ENCODE measurements at places on chromosomes 2 and 18.

- no peak for DNase-seq
Measured at GRCh38 chr2:239361311-239361642, 39.5 kb downstream of the HDAC4 start.

DNA sequence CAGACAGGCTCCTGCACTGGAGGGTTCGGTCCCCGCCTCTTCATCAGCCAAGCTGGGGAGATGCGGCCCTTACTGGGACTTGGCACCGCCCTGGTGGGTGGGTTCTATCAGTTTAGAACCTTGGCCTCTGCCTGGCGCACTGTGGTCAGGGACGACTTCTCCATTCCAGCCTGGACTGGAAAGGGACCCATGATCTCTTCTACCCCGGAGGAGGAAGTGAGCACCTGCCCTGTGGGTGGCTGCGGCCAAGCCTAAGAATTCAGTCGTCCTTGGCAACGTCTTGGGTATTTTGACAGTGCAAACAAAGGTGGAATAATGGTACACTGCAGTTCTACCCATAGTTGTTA, 106.9 kb upstream of the CD302 start:
- no peak for DNase-seq

- DNase-seq: no peak
Measured at GRCh38 chr2:239112127-239112774, 264.4 kb downstream of the TWIST2 start.

DNA sequence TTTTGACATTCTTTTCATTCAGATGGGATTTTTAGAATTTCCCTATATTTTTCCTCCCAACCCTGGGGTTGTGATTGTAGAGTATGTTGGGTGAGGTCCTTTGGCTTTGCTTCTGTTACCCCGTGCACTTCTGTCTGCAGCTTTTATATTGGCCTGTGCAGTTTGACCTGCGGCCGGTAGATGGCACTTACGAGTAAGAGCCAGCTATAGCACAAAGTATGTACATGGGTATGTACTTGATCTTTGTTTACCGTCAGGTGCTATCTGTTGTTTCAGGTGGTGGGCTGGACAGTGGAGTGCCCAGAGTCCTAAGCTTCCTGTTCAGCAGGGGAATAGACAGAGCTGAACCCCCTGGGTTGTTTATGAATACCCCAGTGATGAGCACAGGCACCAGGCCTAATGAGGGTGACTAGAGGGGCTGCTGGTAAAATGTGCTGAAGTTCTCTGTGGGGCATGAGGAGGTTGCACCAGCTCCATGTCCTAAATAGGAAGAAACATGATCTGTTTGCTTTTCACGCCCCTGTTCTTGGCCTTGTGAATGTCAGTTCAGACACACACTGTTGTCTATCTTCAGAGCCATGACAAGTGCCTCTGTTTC, 58.9 kb upstream of the THUMPD2 start:
- DNase-seq: no peak

- DNase-seq: no peak
Measured at GRCh38 chr2:74043345-74044329, 58.9 kb downstream of the TET3 start.

DNA sequence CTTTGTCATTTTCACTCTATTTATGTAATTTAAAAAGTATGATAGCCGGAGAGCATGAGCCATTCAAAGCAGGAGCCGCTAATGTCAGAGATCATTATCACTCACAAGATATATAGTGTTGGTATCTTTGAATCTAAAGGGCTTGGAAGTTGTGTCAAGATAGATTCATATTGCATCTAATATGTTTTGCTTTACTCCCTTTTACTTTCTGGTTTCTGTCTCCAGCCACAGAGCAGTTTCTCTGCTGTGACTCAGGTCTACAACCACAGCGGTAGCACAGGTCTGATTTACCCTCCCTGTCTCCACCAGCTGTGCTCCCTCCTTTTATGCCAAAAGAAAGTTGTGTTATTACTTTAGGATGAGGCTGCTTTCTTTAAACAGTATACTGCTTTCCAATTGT, 424.0 kb downstream of the ARHGAP15 start:
- DNase-seq: no peak

DNA sequence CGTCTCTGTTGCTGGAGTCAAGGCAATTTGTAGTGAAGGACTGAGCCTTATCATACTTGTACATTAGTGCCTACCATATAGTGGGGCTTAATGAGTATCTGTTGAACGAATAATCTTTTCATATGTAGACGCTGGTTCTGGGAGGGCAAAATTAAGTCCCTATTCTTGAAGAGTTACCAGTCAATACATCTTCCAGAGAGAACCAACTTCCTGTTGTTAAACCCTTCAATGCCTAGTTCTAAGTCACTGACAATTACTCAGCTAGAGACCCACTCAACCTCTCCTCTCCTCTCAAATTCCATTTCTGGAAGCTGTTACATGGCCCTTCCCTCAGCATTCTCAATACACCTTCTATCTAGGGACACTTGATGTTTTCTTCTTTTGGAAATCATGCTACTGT, 1.1 kb upstream of the MOB4 start:
- DNase-seq: no peak

DNA sequence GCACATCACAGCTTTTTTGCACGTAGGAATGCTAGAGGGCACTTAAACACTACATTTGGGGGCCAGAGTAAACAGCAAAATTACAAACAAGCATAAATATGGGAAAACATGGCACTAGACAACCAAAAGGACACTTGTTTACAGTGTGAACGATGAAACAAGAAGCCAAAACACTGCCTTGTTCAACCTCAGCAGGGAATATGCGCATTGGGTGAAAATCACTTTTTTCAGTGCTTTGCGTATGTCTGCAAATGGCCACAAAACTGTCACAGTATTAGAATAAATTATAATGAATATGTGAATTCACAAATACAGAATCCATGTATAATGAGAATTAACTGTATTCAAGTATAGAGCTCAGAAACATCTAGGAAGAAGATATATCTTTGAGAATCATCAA, 1064.0 kb upstream of the GYPC start:
- no peak for DNase-seq

DNA sequence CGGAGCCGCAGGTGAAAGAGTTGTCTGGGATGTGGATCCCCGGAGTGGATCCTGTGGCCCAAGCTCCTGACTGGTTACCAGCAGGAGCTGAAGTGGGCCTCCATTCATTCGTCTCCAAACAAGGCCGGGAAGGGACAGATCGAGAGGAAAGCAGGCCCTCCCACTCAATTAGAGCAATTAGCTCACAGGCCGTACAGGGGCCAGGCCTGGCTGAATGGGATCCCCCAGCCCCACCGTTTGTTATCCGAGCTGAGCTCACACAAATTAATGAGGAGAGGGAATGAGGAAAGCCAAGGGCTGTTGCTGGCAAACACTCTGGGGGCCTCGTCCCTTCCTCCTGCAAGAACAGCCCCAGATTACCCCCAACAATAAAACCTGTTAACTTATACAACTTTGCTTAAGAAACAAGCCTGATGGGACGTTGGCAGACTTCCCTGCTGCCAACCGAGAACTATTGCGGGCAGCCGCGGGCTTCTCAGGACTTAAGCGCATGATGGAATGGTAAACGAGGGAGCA, 338.0 kb downstream of the BCL11A start:
- DNase-seq: no peak

DNA sequence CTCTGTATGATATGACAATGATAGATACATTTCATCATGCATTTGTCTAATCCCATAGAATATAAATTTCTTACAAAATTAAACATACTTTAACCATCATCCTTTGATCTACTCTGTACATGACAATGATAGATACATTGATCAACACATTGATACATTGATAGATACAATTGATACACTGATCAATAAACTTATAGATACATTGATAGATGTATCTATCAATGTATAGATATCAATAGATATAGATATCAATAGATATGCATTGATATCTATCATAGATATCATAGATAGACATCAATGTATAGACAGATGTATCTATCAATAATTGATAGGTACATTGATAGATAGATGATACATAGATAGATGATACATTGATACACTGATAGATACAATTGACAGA, 105.4 kb downstream of the DYM start:
- DNase-seq: no peak

GRCh38 chr18:23964282-23965238, 50.0 kb upstream of the TTC39C start:
- DNase-seq: peak; percentile 30

DNA sequence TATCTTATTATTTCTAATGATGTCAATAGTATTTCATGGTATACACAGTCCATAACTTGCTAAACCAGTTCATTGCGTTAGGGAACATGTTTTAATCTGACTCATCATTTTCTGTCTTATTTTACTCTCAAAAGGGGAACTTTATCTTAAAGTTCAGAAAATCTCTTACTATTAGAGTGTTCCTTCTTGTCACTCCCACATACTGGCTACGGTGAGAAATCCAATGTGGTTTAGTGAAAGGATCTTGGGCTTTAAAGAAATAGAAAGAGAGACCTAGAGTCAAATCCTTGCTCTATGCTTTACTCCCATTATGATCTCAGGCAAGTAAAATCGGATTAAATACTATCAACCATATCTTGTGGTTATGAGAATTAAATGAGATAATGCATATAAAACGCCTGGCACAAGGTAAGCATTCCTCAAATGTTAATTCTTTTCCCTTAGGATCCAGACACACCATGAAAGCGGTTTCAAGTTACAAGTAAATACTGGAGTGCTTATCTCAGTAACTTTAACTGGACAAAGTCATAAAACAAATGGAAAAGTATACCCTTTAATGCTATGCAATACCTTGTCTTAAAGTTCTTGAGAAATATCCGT, 576.0 kb downstream of the ARHGAP15 start:
- DNase-seq: no peak

- DNase-seq: no peak
Measured at GRCh38 chr18:3411854-3412268, 38.1 kb upstream of the TGIF1 start.

- DNase-seq: no peak
Measured at GRCh38 chr2:112706170-112706664, 14.6 kb upstream of the NT5DC4 start.

DNA sequence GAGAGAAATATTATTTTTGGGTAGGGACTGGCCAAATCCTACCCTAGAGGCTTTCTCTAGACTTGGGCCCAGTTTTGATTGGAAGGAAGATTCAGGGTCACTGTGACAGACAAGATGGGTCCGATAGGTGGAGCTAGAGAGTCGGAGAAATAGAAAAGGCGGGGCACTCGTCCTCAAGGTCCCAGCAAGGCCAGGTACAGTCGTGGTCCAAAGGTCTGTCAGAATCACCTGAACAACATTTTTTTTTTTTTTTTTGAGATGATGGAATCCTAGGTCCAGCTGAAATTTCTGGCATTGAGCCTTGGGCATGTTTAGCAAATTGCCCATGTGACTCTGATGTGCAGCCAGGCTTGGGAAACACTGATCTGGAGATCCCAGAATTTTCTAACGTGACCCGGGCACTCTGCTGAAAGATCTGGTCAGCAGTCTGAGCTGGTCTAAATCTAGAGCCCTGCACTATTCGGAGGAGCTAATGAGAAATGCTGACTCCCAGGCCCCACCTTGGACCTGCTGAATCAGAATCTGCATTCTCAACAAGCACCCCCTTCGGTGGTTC, 23.0 kb upstream of the NTSR2 start:
- DNase-seq: peak; percentile 15

DNA sequence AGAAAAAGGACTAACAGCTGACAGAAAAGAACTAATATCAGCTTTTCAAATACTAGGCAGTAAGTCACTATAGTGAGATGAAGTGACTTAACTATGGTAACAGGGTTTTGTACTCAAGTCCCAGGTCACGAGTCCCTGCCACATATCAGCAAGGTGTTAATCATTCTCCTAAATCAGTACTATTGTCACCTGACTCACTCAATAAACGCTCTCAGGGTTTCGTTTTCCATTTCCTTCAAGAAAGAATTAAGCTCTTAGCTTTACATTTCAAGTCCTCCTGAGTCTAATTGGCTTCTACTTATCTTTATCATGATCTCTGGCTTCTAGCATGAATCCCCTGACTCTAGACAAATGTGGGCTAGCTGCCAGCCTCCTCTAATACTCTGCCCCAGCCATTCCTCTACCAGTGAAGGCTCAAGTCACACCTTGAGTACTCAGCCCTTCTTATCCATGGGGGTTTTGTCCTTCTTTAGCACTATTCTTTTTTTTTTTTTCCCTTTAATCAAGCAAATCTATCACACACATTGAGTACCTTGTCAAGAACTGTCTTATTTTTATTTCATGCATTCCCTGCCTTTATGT, 20.0 kb downstream of the BUB1 start:
- DNase-seq: no peak

- no peak for DNase-seq
Measured at GRCh38 chr18:38940863-38941531, 1375.4 kb upstream of the CELF4 start.

DNA sequence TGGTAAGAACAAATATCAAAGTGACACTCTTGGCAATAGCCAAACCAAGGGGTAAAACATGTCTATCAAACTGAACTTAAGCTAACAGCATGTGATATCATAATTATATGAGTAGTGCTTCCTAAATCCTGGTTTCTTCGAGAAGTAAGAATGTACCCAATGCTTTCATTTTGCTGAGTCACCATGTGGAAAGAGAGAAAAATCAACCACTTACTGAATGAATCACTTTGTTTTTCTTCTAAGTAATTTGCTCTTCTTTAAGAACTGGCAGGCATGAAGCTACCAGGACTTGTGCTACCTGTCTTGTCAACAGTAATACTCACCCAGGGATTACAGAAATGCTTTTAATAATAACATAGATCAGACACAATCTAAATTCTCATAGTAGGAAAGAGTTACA, 19.0 kb upstream of the DUSP19 start:
- DNase-seq: no peak

DNA sequence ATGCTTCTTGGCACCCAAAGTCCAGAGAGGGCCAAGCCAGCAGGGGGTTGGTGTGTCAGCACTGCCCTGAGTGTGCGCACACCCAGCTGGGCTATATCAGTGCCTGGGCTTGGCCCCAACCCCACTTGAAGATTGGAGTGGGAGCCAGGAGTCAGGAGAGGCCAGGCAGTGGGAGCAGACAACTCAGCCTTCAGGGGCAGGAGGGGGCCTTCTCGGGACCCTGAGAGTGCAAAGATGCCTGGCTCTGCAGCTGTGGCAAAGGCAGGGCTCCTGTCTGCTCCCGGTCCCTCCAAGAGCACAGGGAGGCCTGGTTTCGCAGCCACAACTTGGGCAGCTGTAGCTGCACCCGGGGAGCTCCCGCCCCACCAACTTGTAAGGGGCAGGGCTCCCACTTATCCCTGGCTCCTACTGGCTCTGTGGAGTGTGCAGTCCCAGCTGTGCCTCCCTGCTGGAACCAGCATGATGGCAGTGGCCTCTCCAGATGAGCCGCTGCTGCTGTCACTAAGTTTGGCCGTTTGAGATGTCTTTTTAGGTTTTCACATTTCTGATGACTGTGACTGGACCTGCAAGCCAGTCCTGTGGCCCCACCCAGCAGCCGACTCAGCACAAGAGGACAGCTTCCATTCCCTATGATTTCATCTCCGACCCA, 148.8 kb upstream of the HS6ST1 start:
- DNase-seq: no peak

GRCh38 chr2:219106251-219106650, 45.5 kb upstream of the IHH start:
- DNase-seq: no peak
